Dorsolateral prefrontal cortex (tissue), 122 donors: ENCODE measurements at places on chromosomes 2 and 18. TPM values are rescaled to one million over a fixed set of nuclear protein-coding genes. Genes with fewer than 3 reads are reported as not detected.

- DNase-seq, result no peak
These were observed 68.1 kb downstream of the MYOM1 start for GRCh38 chr18:3151399-3152264.

GRCh38 chr2:239263669-239264491 is 136.9 kb downstream of the HDAC4 start:
- DNase-seq, result no peak

Gene SOCS6
- total RNA-seq, result 22.3 TPM

DNA sequence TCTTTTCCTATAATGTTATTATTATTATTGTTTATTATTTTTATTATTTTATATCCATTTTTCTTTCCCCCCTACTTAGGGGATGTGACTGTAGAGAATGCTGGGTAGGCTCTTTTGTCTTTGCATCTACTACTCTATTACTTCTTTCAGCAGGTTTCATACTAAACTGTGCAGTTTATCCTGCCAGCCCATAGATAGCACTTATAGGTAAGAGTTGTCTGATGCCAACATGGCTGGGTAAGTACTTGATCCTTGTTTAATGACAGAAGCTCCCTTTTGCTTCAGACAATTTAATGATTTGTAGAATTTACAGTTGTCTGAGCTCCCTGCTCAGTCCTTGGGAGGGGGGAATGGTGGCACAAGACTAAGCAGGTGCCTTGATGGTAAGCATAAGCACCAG is 262.9 kb upstream of the CDH2 start:
- DNase-seq, result no peak

- DNase-seq, result no peak
These were observed 225.8 kb upstream of the COPS8 start for GRCh38 chr2:236859908-236860307.

Gene SSB
- 87.1 TPM for total RNA-seq

DNA sequence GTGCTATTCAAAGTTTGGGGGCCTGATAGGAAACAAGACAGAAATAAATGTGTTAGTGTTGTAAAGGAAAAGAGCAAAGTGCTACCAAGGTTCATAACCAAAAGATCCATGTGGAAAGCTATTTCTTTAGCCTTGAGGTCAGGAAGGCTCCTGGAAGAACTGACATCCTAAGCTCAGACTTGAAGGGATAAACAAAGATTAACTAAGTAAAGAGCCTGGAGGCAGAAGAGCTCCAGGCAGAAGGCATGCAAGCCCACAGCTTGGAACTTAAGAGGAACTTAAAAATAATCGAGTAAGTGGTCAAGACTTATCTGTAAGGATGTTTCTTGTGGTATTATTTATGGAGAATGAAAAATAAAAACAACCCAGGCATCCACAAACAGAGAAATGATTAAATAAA is 245.0 kb upstream of the MGAT5 start:
- DNase-seq, result no peak

- no peak for DNase-seq
These were observed 100.8 kb downstream of the RTN4 start for GRCh38 chr2:54949431-54949830.
